ENCODE measurements at places on chromosomes 3 and 15.

- no peak for DNase-seq
These were observed 91.2 kb downstream of the SEMA5B start for GRCh38 chr3:122936335-122936734.

- no peak for DNase-seq
These were observed 399.9 kb downstream of the LRTM1 start for GRCh38 chr3:54527953-54528352.

GRCh38 chr3:6242104-6242503, 618.8 kb upstream of the GRM7 start:
- DNase-seq: no peak

- DNase-seq: no peak
These were observed 221.8 kb downstream of the CHL1 start for GRCh38 chr3:418239-418929.

Data from iPS-NIHi11 (cell line).